ENCODE measurements at places on chromosomes 6 and 20.

- no peak for ATAC-seq
Measured at GRCh38 chr20:40279390-40279789, 409.6 kb downstream of the MAFB start.

DNA sequence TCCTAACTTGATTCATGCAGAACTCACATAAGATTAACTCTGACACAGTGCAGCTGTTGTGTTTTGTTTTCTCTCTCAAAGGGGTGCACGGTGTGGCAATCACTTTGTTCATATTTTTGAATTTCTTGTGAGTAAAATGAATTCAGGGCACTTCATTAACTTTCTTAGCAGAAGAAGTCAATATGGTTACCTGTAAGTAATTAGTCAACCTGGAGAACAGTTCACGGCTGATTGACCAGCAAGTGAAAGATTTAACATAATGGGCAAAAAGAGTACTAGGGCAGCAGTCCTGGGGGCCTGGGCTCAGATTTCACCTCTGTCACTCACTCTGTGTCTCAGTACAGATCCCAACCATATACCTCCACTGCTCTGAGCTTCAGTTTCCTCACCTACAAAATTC is 102.4 kb upstream of the SPTLC3 start:
- ATAC-seq = no peak

- ATAC-seq = no peak
Measured at GRCh38 chr6:15504040-15504495, 158.8 kb downstream of the DTNBP1 start.

GRCh38 chr20:40459299-40459698 is 229.7 kb downstream of the MAFB start:
- ATAC-seq = no peak

DNA sequence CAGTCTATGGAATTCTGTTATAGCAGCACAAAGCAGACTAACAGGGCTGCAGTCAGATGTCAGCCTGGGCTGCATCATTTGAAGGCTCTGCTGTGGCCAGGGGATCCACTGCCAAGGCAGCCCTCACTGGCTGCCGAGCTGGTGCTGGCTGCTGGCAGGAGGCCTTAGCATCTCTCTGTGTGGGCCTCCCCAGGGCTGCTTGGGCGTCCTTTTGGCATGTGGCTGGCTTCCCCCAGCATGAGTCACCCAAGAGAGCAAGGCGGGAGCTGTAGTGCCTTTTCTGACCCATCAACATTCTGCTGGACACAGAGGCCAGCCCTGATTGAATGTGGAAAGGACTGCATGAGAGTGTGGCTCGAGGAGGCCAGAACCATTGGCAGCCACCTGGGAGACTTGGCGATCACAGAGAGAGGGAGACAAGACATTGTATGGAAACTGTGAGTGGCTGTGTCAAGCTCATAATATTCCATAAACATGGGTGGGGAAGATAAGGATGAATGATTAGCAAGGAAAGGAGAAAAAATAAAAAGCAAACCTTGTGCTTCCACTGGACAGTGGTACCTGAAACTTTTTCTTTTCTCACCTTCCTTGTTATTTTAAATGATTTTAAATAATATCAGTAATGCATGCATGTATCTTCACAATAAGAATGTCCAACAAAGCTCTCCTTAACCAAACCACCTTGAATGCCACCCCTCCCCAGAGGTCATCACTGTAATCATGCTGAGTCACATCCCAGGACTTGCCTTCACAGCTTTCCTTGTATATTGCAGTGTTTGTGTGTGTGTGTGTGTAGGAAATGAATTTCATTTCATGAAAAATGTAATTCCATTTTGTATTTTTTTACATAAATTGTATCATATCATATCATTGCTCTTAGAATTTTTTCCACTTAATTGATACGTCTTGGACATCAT is 55.0 kb upstream of the VSX1 start:
- no peak for ATAC-seq

DNA sequence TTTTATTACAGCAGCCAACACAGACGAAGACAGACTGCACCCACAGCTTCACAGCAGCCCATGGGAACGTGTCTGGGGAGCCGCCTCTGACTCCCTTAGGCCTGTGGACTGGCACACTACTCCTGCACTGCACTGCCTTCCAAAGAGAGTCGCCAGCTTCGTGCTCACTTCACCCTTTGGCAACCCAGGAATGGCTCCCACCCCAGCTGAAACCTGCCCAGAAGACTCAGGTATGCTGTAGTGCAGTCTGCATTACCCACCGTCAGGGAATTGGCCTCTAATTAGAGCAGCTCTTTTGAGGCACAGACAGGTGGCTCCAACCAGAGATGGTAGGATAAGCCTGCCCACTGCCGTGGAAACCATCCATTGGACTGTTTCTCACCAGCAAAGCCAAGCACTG is 39.9 kb upstream of the FRMD1 start:
- no peak for ATAC-seq

- ATAC-seq = no peak
Measured at GRCh38 chr20:1907586-1907985, 12.4 kb downstream of the SIRPA start.

DNA sequence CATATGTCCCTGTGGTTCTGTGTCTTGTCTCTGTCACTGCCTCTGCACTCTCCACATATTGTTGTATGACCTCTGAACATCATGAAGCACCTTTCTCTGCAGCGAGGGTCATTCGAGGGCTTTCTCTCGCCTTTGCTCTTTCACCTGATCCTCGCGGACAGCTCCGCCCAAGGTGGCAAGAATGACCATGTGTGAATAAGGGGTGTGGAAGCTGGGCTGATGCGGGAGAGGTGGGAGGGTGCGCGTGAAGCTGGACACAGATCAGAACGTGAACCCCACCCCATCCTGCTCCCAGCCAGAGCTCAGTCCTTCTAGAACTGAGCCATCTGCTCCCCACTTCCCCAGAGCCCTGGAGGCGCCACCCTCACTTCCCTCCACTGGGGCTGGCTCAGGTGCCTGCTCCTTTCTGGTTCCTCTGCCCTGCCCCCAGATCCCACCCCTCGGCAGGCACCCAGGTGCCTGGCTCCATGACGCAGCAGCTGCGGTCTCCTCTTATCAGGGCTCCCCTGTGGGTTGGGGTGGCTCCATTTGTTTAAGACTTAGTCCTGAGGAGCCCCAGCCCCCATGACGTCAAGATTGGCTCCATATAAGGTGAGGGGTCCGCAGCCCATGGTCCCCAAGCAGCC is at the start of gene MUCL3:
TSS of gene MUCL3 (plus strand) at position 613 of the 626 bp plus-strand sequence. CDS start 27 bp downstream, outside the sequence.
- ATAC-seq = no peak

- ATAC-seq = no peak
Measured at GRCh38 chr20:58985656-58986055, 4.6 kb downstream of the NELFCD start.

DNA sequence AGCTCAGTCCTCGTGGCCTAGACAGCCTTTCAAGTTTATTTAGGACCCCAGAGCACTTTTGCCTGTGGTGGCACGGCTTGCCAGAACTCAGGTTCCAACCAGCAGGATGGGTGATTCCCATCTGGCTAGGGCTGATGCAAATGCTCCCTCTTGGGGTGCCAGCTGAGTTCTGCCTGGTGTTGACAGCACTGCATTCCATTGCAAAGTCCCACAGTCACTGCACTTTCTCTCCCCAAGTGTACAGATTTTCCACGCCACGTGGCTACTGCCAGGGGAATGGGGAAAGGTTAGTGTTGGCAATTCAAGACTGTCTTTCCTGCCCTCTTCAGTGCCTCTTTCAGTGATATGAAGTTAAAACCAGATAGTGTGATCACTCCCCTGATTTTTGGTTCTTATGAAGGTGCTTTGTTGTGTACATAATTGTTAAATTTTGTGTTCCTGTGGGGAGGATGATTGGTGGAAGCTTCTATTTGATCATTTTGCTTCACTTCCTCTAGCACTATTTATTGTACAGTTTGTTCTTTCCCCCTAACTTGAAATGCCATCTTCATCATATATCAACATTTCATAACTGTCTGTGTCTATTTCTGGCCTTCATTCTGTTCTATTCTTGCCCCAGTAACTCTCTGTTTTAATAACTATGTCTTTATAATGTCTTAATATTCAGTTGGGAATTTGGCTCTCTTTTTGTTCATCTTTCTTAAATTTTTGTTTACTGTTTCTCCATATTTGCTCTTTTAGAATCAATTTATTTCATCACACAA is 86.2 kb downstream of the CFAP61 start:
- no peak for ATAC-seq

DNA sequence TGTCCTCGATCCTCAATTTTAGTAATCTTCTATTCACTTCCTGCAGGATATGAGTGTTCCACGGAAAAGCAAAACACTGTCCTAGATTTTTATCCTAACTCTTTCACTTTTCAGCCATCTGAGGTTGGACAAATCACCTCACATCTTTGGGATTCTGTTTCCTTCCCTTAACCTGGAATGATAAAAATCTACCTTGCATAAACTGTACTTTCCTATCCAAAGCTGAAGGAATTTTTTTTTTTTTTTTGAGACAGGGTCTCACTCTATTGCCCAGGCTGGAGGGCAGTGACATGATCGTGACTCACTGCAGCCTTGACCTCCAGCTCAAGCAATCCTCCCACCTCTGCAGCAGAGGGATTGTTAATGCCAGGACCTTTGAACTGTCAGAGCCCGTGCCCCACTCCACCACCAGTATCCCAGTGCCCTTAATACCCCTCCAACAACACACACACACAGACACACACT is 20.5 kb downstream of the CAPN11 start:
- ATAC-seq = no peak

DNA sequence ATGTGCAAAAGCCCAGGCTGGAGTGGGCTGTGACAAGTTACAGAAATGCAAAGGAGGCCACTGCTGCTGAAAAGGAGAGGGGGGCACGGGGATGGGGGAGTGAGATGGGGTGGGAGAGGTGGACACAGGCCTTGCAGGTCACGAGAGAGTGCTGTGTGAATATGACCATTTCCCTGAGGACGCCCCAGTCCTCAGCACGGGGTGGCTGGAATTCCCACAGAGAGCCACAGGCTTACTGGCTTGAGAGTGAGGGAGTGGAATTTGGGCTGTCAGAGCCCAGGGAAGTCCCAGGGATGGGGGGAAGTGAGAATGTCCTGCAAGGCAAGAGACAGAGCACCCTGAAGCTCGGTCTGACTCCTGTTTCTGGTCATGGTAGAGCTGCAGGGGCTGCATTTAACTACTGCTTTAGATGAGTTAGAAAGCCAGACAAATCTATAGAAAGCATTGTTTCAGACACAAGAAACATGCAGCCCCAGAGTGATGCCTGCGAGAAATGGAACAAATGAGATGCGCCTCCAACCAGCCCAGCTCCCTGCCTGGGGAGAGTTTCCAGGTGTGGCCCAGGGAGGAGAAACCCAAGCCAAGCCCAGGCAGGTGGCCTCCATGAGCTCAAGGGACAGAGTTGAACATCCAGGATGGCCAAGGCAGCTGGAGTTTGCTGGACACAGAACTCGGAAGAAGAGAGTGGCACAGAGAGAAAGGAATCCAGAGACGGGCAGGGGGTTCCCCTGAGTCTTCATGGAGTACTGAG is 30.5 kb downstream of the NPEPL1 start:
- no peak for ATAC-seq

DNA sequence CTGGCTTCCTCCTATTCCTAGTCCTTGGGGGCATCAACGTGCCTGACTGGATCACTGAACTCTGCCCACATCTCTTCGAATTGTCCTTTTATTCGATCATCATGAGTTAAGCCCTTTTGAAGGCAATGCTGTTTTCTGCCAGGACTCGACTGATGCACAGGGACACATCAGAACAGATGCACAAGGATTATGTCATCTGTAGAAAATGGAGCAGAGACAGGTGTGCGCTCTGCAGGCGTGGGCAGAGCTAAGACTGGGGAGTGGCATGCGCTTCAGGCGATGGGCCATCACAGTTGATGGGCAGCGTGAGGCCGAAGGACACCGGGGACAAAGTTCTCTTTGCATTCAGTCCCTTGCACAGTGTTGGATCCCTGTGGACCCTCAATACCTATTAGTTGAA is 13.1 kb downstream of the GABRR1 start:
- ATAC-seq = no peak

GRCh38 chr6:162710419-162710818 is 17.1 kb downstream of the PRKN start:
- no peak for ATAC-seq

GRCh38 chr6:118606858-118607257 is 44.5 kb downstream of the CEP85L start:
- ATAC-seq = no peak

DNA sequence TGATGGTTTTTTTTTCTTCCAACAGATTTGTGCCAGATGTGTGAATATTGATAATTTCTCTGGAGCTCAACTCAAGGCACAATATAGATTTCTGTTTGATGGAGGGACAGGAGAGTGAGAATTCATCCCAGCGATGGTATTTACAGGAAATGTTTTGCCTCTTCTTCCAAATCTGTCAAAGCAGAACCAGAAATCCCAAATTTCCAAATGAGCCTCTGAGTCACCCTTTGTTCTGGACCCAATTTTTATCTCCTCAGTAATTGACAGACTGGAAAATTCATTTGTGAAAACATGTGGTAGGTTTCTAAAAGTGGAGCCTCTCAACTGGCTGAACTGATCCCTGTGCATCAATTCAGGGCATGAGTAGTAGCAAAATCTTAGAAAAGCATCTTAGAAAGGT is 223.2 kb upstream of the TSHZ2 start:
- no peak for ATAC-seq

DNA sequence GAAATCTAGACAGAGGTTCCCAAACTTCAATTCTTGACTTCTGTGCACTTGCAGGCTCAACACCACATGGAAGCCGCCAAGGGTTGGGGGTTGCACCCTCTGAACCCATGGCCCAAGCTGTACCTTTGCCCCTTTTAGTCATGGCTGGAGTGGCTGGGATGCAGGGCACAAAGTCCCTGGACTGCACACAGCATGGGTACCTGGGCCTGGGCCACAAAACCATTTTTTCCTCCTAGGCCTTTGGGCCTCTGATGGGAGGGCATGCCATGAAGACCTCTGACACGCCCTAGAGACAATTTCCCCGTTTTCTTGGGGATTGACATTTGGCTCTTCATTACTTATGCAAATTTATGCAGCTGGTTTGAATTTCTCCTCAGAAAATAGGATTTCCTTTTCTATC is 342.0 kb downstream of the TPBG start:
- ATAC-seq = no peak

DNA sequence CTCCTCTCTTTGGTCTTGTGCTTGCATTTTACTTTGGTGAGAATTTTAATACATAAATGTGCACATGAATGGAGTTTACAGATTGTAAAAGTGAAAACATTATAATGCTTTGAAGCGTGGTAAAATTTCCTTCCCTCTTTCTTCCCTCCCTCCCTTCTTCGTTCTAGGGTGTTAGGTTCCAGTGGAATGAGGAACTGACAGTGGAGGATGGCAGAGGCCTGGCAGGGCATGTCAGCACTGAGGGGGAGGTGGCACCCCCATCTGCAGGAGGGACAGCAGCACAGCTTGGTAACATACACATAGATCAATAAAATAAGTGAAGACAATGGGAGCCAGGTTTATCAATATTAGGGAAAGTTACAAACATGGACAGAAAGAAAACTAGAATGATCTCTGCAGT is 47.5 kb downstream of the RNASET2 start:
- no peak for ATAC-seq
